Bronchial epithelial cell (primary cell): ENCODE measurements at places on chromosomes 7 and 10.
A peak's percentile ranks its signal among the peaks of the same experiment; 100 is the strongest.

DNA sequence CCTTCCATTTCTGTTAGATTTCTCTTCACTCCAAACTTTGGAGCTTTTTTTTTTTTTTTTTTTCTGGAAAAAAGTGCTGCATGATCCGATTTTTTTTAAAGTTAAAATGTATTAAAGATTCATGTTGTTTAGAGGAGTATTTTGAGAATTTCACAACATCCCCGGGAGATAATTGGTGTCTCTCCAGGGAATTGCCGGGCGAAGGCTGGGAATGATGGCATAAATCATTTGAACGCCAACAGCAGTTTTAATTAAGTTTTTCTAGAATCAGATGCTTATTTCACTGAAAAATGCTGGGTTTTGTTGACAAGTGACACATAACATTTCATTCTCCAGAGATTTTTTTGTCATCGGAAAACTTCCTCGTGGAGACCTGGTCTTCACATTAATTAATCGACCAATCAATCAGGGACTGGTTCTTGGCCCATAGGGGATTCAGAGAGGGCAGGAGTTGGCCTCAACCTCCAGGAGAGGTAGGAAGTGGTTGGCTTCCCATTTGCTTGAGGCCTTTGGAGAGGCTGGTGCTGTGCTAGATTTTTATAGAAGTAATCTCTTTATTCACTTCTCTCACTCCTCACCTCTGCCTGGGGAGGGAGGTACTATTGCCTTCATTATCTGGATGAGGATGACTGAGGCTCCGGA lies 439.4 kb downstream of the TYW1 start:
- DNase-seq, result no peak

DNA sequence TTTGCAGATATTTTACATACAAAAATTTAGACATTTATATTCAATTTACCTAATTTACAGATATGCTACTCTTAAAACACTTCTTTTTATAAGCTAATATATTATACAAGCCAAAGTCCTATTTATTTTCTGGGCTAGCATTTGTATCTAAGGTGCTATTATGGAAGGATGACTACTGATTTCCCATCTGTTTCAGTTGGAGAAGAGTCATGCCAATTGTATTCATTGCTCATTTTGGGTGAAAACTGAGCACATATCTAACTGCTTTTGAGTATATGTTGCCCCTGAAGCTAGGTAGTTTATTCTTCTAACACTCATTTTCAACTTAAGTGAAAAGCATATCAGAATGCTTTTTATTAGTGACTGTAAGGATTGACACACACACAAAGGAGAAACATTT lies 172.9 kb downstream of the CDK14 start:
- no peak for DNase-seq

GRCh38 chr10:52701647-52702046 lies 70.9 kb downstream of the MBL2 start:
- no peak for DNase-seq

GRCh38 chr7:101815826-101816594 lies 1.4 kb upstream of the CUX1 start:
- peak; percentile 48 for DNase-seq

- DNase-seq, result no peak
Measured at GRCh38 chr7:8702807-8703206, 269.4 kb downstream of the NXPH1 start.

GRCh38 chr7:11486271-11486670 lies 345.7 kb downstream of the THSD7A start:
- DNase-seq, result no peak
